Tibial nerve (tissue), 4 donors: ENCODE measurements at places on chromosomes 3 and 15. TPM values are rescaled to one million over a fixed set of nuclear protein-coding genes. Genes with fewer than 3 reads are reported as not detected.
A peak's percentile ranks its signal among the peaks of the same experiment; 100 is the strongest.

DNA sequence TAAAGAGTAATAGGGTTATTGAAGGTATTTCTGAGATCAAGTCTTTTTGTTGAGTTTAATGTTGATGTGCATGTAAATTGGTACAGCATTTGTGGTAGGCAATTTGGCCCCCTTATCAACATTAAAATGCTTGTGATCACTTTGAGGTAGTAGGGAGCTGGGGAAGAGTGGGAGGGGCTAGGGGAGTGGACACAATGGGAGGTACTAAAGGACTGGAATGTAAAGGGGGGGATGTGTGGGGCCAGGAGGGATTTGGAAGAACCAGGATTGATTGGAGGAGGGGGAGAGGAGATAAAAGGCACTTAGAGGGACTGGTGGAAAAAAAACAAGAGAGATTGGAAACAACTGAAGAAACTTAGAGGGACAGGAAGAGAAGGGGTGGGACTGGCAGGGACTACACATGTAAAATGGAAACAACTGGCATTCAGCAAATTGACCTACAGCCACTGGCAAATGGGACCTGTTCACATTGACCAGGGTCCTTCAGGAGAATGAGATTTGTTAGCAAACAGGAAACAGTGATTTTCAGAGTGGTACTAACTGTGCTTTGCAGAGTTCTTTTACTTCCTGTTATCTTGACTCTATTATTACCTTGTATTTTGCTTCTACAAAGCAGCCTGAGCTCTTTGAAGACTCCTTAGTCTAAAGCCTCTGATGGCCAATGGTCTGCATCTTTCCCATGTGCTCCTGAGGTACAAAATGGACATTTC lies 47.8 kb upstream of the ZBTB38 start:
- H3K4me1 ChIP-seq: no peaks in the 10 kb centered on the region
- no peaks in the 10 kb centered on the region for H3K27me3 ChIP-seq
- H3K27ac ChIP-seq: no peak overlapping the region
- no peaks in the 10 kb centered on the region for H3K36me3 ChIP-seq

GRCh38 chr15:26729581-26729980 lies 43.3 kb downstream of the GABRB3 start:
- no peak for DNase-seq
- no peak overlapping the region for H3K27ac ChIP-seq
- H3K4me3 ChIP-seq: no peak overlapping the region
- no peaks in the 10 kb centered on the region for H3K36me3 ChIP-seq
- no peaks in the 10 kb centered on the region for H3K27me3 ChIP-seq
- no peaks in the 10 kb centered on the region for H3K4me1 ChIP-seq

GRCh38 chr15:33131552-33132232 lies 62.8 kb downstream of the FMN1 start:
- H3K27me3 ChIP-seq: no peaks in the 10 kb centered on the region
- H3K4me1 ChIP-seq: peaks cover 17% of the 10 kb centered on the region
- no peak overlapping the region for H3K4me3 ChIP-seq
- H3K27ac ChIP-seq: no peak overlapping the region
- no peak for DNase-seq
- no peaks in the 10 kb centered on the region for H3K36me3 ChIP-seq

SLC2A2 gene
- total RNA-seq: not detected

DNA sequence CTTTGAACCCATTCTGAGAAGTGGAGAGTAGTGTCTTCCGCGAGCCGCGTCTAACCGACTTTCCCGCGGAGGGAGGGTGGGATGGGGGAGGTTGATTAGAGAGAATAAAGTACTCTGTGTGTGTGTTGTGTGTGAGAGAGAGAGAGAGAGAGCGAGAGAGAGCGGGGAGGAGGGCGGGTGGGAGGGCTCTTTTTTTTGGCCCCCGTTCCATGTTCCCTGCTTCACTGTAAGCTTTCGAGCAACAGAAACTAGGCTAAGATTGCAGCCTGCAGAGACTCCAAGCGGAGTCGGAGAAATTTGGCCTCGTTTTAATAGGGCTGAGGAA lies 1.6 kb upstream of the MEIS2 start:
- H3K4me1 ChIP-seq: peaks cover 23% of the 10 kb centered on the region
- H3K4me3 ChIP-seq: peak overlapping the region; percentile 55
- peaks cover 96% of the 10 kb centered on the region for H3K27me3 ChIP-seq
- no peaks in the 10 kb centered on the region for H3K36me3 ChIP-seq
- no peak for DNase-seq

- H3K27me3 ChIP-seq: no peaks in the 10 kb centered on the region
- H3K4me3 ChIP-seq: no peak overlapping the region
- no peaks in the 10 kb centered on the region for H3K4me1 ChIP-seq
Observed at GRCh38 chr3:77411334-77411733, 371.4 kb downstream of the ROBO2 start.

PP2D1 gene
- total RNA-seq: not detected

DNA sequence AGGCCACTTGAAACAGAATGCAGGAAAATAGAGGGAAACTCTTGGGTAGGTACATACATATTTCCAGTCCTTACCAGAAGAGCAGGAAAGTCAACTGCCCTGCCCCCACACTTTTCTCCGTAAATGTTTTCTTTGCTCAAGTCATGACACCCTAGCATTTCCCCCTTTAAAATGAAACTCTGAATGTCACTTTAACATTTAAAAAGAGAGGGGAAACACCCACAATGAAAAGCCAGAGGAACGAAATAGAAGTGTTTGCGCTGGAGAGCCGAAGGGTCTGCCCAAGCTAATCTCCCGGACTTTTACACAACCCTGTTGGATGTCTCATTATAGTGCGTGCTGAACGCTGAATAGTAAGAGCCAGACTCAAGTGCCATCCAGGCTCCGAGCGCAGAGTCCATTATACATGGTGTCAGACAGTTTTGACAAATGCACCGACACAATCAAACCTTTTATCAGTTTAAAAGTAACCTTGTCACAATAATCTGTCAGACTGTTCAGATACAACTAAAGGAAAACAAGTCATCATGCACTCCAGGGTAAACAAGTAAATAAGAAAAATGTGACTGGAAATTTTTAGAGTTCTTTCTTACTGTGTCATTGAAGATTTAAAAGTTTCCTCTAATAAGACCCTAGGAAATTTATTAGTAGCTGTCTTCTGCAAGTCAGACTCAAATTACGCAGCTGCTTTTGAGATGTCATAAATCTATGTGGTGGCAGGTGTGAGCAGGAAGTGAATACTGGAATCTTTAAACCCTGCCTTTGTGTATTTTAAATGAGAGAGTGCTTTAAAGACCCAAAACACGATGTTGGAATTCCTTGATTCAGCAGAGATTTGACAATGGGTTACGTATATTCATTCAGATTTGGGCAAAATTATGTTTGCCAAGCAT lies 159.8 kb downstream of the RBMS3 start:
- H3K36me3 ChIP-seq: peaks cover 13% of the 10 kb centered on the region
- H3K27me3 ChIP-seq: no peaks in the 10 kb centered on the region
- peaks cover 32% of the 10 kb centered on the region for H3K4me1 ChIP-seq
- no peak for DNase-seq
- peak overlapping the region; percentile 35 for H3K4me3 ChIP-seq
- no peak overlapping the region for H3K27ac ChIP-seq

DNA sequence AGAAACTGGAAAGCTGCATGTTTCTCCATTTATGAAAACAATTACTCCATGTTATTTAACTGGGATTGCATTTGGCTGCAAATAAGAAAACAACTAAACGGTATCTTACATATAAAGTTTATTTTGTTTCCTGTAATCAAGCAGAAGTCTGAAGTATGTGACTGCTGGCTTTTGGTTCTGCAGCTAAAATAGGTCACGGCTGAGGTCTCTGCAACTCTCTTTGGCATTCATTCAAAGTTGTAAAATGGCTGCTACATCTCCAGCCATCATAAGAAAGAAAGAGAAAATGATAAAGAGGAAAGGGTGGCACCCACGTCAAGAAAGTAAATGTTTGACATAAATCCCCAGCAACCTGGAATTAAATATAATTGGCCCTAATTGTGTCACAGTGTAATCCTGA lies 406.1 kb downstream of the TBC1D5 start:
- no peak overlapping the region for H3K27ac ChIP-seq
- no peaks in the 10 kb centered on the region for H3K4me1 ChIP-seq
- H3K36me3 ChIP-seq: no peaks in the 10 kb centered on the region

CASR gene
- not detected for total RNA-seq

ISY1 gene
- 17.9 TPM for total RNA-seq

DNA sequence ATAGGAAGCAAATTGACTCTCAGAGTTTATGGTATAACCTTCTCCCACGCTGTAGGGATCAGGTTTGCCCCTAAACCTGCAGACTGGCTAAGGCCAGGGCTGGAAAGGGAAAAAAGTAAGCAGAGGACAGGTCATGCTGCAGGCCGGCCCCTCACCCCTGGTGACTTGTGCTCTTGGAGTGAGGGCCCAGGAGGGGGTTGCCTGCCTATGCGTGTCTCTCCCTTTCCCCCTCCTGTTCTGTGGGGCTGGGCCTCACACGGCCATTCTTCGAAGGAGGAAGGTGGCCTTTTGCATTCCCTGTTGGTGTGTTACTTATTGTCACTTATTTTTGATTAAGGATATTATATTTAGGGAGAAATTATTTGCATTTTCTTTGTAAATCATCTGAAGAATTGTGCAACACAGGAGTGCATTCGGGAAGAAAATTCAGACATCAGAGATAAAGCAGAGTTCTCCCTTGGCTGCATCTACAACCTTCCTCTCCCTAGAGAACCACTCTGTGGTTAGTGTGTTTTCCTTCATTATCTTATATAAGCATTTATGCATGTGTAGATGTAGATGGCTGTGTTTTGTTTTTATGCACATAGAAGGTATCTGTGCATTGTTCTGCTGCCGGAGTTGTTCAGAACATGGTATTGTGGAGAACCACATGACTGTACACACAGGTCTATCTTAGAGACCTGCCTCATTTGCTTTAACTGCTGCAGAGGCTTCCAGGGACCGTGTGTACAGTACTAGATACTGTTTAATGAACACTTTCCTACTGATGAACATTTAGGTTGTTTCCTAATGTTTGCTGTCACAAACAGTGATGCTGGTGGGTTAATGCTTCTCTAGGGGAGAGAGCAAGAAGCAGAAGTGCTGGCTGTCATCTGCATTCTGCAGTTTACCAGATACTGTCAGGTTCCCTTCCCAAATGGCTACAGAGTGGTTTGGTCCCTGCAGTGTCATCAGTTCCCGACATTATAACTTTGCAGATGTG lies 133.5 kb downstream of the APBA2 start:
- no peaks in the 10 kb centered on the region for H3K4me1 ChIP-seq
- no peak overlapping the region for H3K4me3 ChIP-seq
- no peaks in the 10 kb centered on the region for H3K27me3 ChIP-seq
- H3K36me3 ChIP-seq: no peaks in the 10 kb centered on the region
- H3K27ac ChIP-seq: no peak overlapping the region

- no peaks in the 10 kb centered on the region for H3K27me3 ChIP-seq
- H3K4me1 ChIP-seq: peaks cover 4% of the 10 kb centered on the region
- DNase-seq: no peak
- H3K36me3 ChIP-seq: no peaks in the 10 kb centered on the region
- no peak overlapping the region for H3K4me3 ChIP-seq
- no peak overlapping the region for H3K27ac ChIP-seq
Observed at GRCh38 chr3:133880886-133881455, 14.7 kb downstream of the RAB6B start.

GRM7 gene
- not detected for total RNA-seq

DNA sequence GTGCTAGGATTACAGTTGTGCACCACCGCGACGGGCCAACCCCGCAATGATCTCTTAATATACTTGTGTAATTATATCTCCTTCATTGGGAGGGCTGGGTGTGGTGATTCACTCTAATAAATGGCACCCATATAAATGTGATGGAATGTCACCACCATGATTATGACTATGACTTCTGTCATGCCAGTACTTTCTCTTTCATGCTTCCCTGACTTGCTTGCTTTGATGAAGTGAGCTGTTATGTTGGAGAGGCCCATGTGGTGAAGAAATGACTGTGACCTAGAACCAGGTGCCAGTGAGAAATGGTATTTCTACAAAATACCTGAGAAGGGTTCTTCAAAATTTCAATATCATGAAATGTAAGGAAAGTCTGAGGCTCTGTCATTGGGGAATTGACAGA lies 24.4 kb upstream of the TP63 start:
- DNase-seq: no peak
- H3K4me3 ChIP-seq: no peak overlapping the region
- H3K27ac ChIP-seq: no peak overlapping the region
- H3K4me1 ChIP-seq: no peaks in the 10 kb centered on the region
- H3K27me3 ChIP-seq: no peaks in the 10 kb centered on the region

DNA sequence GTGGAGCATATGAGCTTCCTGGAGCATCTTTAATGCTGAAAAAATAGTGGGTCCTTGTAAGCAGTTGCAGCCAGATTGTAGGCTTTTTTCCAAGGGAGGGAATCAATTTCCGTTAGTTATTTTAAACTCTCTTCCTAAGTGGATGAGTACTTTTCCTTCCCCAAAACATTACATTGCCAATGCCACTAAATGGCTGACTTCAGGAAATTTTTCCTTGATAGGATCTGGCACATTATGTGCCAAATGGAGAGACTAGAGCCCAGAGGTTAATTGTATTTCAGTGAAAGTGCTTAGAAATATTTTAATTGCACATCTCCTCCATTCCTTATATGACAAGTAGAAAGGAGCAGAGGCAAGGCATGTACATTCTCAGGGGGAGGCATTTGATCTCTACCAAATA lies 83.5 kb downstream of the TNFAIP8L3 start:
- H3K4me1 ChIP-seq: no peaks in the 10 kb centered on the region
- no peak overlapping the region for H3K27ac ChIP-seq
- H3K36me3 ChIP-seq: no peaks in the 10 kb centered on the region

- H3K27me3 ChIP-seq: no peaks in the 10 kb centered on the region
- DNase-seq: no peak
- no peak overlapping the region for H3K27ac ChIP-seq
- no peaks in the 10 kb centered on the region for H3K36me3 ChIP-seq
- peaks cover 6% of the 10 kb centered on the region for H3K4me1 ChIP-seq
Observed at GRCh38 chr3:24137334-24137733, 192.2 kb downstream of the NR1D2 start.

TBL1XR1 gene
- total RNA-seq: 63.8 TPM

FBXO45 gene
- 7.8 TPM for total RNA-seq

- no peak for DNase-seq
- no peaks in the 10 kb centered on the region for H3K36me3 ChIP-seq
- no peaks in the 10 kb centered on the region for H3K27me3 ChIP-seq
- H3K4me3 ChIP-seq: no peak overlapping the region
- no peak overlapping the region for H3K27ac ChIP-seq
- peaks cover 45% of the 10 kb centered on the region for H3K4me1 ChIP-seq
Observed at GRCh38 chr3:100759159-100759558, 49.9 kb downstream of the TFG start.

- no peak for DNase-seq
- H3K36me3 ChIP-seq: no peaks in the 10 kb centered on the region
- no peak overlapping the region for H3K4me3 ChIP-seq
Observed at GRCh38 chr3:117817103-117817502, 1107.5 kb downstream of the TUSC7 start.

- no peak for DNase-seq
- H3K27me3 ChIP-seq: no peaks in the 10 kb centered on the region
- H3K4me3 ChIP-seq: no peak overlapping the region
- H3K27ac ChIP-seq: no peak overlapping the region
Observed at GRCh38 chr15:55909036-55909811, 84.2 kb downstream of the NEDD4 start.

GRCh38 chr3:196995646-196996355 lies 27.2 kb upstream of the PIGZ start:
- H3K4me1 ChIP-seq: no peaks in the 10 kb centered on the region
- H3K27me3 ChIP-seq: no peaks in the 10 kb centered on the region
- H3K27ac ChIP-seq: no peak overlapping the region

GRCh38 chr3:146543461-146544001 lies 876 bp downstream of the PLSCR1 start:
- no peaks in the 10 kb centered on the region for H3K36me3 ChIP-seq
- peaks cover 11% of the 10 kb centered on the region for H3K4me1 ChIP-seq
- peak; percentile 50 for DNase-seq
- peak overlapping the region; percentile 72 for H3K4me3 ChIP-seq
- H3K27ac ChIP-seq: peak overlapping the region; percentile 96
- no peaks in the 10 kb centered on the region for H3K27me3 ChIP-seq

GRCh38 chr3:153855772-153856171 lies 265.4 kb upstream of the ARHGEF26 start:
- H3K27me3 ChIP-seq: no peaks in the 10 kb centered on the region
- no peak overlapping the region for H3K4me3 ChIP-seq
- no peak overlapping the region for H3K27ac ChIP-seq
- H3K36me3 ChIP-seq: no peaks in the 10 kb centered on the region
